ENCODE measurements at places on chromosomes 7 and 10.
A peak's percentile ranks its signal among the peaks of the same experiment; 100 is the strongest.

GRCh38 chr7:107622429-107622828 lies 38.2 kb upstream of the SLC26A4 start:
- no peak for DNase-seq

DNA sequence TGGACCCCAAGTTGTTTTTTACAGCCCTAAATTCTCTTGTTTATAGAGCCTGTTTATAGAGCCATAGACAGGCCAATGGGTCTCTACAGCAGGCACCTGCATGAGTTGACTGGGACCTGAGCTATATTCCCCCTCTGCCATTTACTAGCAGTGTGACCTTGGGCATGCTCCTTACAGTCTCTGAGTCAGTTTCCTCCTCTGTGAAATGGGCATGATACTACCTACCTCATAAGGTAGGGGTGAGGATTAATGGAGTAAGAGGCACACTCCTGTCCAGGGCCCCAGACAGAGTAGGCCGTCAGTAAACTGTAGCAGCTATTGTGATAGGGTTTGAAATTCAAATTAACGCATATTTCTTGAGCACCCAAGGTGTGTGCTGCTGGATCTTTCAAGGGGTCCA lies 138.1 kb downstream of the TCF7L2 start:
- DNase-seq = no peak

DNA sequence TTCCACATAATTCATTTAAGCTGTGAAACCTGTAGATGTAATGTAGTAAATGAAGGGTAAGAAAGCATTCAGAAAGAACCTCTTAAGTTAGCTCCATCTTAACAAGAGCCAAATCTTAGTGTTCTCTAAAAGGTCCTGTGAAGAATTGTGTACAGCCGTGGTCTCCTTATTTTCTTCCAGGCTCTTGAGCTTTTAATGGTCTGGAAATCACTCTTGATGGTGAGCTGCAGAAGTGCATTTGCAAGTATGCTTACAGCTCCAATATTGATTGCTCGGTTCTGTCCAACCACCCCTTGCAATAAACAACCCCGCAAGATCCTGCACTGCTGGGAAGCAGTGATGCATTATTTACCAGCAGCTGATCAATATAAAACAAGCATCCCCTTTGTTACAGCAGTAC lies 690.8 kb upstream of the FZD8 start:
- no peak for DNase-seq

- peak; percentile 50 for DNase-seq
These were observed 226.8 kb downstream of the ARHGAP21 start for GRCh38 chr10:24496906-24497305.

- no peak for DNase-seq
These were observed 26.6 kb upstream of the PLA2G12B start for GRCh38 chr10:72981028-72981881.

DNA sequence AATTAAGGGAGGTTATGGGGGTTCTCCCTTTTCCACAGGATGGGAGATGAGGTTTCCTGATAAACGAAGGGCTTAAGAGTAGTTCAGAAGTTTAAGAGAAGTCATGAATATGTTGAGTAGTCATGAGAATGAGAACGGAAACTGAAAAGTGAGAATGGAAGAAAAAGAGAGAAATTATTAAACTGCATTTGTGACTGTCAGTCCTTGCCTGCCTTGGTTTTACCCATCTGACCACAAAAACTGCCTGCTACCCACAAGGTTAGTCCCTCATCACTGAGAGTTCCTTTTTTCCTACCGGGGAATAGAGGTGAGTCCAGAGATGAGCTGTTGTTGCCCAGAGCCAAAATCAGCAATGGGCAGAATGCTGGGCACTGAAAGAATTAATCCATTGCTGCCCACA lies 174.1 kb upstream of the BET1 start:
- DNase-seq = no peak

Data from skin of body (tissue), 3 donors.